Hematopoietic multipotent progenitor cell (in vitro differentiated cells): ENCODE measurements at places on chromosomes 3 and 15. TPM values are rescaled to one million over a fixed set of nuclear protein-coding genes. Genes with fewer than 3 reads are reported as not detected.

Gene FEZF2
- not detected for total RNA-seq

Gene FBXW12
- under 0.01 TPM for total RNA-seq

Gene TRPM1
- under 0.01 TPM for total RNA-seq

Gene WNT7A
- not detected for total RNA-seq

DNA sequence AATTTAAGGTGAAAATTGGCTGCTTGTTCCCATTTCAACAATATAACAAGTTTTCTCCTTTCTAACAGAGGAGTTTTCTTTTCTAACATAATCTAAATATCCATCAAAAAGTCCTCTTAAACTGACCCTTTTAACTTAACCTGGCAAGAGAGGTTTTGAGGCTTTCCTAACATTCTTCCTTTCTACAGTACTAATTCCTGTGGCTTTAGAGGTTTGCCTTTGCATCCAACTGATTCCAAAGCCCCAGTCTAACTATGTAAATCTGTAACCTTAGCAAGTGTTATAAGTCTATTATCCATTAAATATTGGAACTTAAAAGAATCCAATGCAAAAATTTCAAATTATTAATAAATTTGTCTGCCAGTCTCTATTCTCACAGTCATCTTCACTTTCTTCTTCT, 134.1 kb downstream of the ISL2 start:
- no peak for DNase-seq

DNA sequence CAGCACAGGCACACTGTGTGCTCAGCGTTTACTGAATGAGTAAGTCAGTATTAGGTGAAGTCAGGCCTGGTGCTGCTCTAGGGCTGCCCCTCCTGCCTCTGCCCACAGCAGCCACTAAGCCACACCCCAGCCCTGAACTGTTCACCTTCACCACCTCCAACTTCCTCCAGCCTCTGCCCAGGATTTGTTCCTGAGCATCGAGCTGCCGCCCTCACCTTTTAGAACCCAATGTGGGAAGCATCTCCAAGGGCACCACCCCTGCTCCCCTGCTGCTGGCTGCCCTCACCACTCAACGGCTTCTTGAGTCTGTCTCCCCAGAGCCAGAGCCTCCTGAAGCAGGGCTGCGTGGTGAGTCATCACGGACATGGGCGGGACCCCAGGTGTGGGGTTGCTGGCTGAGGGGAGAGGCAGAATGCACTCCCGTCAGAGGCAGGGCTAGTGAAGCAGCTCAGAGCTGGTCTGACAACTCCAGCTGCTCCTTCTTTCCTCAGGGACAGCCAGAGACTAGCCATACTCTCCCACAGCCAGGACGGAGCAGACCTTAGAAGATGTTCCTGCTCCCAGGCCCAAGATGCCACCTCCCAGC, 5.8 kb downstream of the HYAL2 start:
- no peak for DNase-seq

DNA sequence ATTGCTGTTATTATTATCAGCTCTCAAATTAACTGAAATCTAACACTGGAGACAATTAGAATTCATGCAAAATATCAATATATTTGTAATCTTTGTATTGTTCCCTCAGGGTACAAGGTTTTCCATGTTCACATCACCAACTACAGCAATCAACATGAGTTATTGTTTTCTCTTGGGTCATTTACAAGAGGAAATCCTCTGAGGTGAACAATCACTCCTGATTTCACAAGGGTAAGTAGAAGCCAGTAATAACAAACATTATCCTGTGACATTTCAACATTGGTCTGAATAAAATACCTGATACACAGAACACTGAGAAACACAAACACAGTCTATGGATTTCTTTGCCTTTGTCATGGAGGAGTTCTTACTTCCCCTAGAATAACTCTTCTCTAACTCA, 174.0 kb downstream of the SUCNR1 start:
- no peak for DNase-seq

DNA sequence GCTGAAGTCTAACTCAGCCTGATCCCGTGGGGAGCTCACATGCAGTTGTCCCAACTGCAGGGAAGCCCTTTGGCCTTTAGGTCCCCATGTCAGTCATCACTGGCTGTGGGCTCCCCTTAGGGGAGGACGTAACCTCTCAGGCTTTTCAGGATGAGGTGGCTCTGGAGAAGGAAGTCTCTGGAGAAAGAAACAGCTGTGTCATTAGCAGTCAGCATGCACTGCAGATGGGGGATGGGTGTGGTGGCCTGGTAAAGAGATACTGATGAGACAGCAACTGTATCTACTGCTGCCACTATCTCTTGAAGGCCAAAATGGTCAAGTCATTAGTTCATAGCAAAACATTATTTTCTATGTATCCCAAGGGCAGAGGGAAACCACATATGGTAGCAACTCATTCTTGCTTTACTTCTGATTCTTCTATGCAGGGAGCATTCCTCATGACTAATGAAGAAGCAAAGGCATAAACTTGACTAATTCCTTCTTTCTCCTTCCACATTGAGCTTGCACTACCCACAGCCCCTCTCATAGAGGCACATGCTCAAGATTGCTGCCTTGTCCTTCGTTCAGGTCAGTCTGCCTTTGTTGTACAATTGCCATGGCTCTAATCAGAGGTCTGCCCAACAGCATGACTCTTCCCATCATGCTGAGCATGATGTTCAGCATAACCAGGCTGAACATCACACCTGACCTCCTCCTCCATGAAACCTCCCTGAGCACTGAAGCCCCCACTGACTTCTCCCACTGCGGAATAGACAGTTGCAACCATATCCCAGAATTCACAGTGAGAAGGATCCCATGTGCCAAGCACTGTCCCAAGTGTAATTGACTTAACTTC, 47.8 kb upstream of the TMEM158 start:
- DNase-seq: no peak

GRCh38 chr3:64038253-64038767, 15.0 kb upstream of the PSMD6 start:
- DNase-seq: no peak

DNA sequence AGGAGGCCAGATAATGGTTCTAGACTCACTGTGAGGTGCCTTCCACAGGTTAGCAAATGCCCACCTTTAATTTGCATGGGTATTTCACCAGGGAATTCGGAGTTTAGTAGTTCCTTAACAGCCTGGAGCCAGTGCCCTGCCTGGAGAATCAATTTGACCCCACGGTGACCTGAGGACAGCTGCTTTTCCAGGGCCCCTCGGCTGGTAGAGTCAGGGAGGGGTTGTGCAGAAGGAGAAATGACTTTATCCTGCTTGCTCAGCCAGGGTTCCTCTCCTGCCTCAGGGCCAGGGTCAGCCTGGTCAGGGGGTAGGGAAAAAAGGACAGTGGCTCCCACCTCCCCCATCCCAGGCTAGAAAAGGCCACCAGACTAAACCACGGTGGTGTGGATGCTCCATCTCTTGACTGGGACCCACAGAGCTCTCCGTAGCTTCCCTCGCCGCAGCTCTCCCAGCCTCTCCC, 12.0 kb downstream of the DLL4 start:
- DNase-seq: no peak

DNA sequence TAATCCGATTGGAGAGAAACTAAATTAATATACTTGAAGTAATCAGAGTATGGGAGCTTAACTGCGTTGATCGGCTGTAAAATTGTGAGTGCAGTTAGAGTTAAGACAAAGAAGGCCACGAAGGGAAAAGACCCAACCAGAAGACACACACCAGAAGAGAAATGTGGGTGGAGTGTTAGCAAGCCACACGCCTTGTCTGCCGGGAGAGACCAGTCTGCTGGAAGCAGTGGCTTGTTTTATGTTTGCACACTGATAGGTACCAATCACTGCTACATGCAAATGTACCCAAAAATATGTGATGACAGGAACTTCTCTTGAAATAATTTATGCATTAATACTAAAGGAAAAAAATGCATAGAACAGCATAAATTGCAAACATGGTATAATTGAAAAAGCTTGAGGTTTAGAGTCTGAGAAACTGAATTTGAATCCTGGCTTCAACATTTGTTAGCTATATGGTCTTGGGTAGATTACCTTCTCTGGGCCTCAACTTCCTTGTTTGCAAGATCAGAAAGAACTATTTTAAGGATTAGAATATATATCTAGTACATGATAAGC, 23.1 kb downstream of the EEFSEC start:
- no peak for DNase-seq

DNA sequence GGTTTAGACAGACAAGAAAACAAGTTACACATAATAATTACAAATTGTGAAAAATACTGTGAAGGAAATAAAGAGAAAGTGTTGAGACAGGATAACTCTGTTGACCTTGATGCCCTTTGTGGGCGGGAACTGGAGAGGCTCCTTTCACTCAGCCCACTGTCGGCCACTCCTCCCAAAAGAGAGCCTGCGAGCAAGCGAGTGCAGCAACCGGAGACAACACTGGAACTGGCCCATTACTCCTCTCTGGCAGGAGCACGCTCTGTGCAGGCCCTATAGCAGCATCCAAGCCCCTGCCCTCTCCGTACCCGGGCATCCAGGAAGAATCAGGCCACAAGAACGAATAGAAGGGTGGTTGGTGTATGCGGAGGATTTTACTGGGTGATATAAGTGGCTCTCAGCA, 16.2 kb upstream of the DUT start:
- no peak for DNase-seq

DNA sequence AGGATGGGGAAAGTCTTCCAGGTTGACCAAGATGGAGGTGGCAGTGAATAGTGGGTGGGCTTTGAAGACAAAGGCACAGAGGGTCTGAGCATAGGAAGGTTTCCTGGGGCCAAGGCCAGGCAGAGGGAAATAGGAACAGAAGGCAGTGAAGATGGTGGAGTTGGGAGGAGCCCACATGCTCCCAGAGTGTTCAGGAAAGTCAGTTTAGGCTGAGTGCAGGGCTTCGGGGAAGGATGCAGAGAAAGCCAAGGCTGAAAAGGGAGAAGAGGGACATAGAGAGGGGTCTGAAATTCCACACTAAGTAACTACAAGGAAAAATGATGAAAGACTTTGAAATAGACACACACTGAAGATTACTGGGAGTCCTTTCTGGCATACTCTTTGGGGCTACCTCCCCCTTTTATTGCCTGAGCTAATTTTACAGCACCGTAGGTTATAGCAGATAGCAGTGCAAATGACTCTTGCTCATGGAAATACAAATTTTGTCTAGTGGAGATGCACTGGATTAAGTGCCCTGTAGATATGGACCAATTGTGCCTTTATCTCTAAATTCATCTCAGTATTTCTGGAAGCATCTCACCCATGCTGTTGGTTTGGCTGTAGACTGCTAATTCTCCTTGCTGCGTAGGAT, 3.8 kb downstream of the CX3CR1 start:
- no peak for DNase-seq
